ENCODE measurements at places on chromosomes 2 and 18.

DNA sequence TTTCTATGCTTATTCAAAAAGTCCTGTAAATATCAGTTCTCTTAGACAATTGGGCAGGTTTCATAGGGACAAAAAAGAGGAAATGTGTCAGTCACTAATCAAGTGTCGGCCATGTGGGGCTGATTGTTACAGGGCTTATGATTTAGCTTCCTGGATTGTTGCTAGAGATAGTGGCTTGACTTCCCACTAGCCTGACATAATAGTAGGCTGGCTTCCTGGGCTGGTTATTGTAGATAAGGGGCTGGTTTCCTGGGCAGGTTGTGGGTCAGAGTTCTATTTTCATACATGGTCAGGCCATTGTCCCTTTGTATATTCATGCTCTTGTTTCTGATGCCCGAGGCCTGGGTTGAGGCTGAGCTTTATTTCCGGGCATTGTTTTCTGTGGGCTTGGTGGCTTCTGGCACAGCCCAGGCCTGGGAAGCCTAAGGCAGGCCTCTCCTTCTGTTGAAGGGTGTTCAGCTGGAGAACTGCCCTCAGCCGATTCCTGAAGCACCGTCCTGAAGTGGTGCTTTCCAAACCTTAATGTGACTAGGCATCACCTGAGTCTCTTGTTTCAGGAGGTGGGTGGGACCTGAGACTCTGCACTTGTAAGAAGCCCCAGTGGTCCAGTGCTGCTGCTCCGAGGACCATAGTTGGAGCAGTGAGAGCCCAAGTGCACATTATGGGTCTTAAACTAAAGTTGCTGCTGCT is 37.0 kb downstream of the CD8B2 start:
- DNase-seq = no peak

DNA sequence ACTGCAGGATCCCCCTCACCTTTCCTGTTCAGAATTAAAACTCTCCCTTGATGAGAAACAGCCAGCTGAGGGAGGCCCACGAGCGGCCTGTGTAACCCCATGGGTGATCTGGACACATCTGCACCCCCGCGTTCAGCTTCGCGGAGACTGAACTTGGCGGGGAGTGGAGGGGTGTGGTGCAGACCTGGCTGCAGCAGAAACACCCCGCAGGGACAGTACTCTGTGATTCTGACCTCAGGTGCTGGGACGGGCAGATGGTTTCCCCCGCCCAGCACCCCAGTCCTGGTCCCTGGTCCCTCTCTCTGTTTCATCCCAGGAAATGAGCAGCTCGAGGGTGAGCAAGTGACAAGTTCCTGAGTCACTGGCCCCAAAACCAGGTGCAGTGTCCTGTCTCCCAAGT is 41.2 kb downstream of the GBX2 start:
- no peak for DNase-seq

GRCh38 chr2:37156857-37157714 is at the start of gene EIF2AK2:
Gene EIF2AK2 (minus strand): TSS chr2:37156980. CDS start chr2:37147806, 9,174 bp downstream.
- peak; percentile 58 for DNase-seq

DNA sequence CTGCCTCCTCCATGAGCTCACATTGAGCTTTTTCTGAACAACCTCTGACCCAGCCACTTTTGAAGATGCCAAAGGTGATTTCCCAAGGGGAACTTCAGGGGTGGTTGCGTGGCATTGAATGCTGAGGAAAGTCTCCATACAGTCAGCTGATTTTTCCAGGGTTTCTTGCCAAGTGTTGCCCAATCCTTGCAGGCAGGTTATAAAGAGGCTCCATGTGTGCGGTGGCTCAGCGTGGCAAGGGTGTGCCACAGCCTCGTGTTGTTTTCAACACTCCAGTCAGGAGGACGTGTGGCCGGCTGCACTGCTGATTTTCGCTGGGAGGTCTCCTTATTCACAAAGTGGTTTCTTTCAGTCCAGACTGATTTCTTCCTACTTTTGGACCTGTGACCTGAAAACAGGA is 81.4 kb upstream of the GATA6 start:
- DNase-seq = no peak

GRCh38 chr2:178306352-178307073 is 112.2 kb downstream of the OSBPL6 start:
- DNase-seq = no peak

DNA sequence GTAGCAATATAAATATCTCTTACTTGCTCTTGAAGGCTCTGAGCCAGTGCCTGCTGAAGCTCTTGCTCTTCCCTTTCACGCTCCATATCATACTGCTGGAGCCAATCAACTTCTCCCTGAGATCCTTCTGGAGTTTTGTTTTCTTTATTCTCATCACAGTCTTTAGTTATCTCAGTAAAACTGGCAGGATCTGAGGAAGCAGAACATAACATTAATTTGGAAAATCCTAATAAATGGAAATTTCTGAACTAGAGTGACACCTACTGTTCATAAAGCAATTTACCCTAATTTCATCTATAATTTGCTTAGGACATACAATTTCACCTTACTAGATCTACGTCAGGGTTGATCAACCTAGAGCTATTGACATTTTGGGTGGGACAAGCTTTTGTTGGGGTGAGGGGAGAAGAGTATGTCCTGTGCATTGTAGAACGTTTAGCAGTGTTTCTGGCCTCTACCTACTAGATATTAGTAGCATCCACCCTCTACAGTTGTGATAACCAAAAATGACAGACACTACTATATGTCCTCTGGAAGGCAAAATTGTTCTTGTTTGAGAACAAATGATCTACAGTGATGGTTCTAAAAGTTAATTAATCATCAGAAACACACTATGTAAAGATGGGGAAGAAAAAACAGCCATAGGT is 47.2 kb downstream of the VIL1 start:
- DNase-seq = no peak

GRCh38 chr2:179849719-179850118 is 11.7 kb downstream of the ZNF385B start:
- DNase-seq = no peak

DNA sequence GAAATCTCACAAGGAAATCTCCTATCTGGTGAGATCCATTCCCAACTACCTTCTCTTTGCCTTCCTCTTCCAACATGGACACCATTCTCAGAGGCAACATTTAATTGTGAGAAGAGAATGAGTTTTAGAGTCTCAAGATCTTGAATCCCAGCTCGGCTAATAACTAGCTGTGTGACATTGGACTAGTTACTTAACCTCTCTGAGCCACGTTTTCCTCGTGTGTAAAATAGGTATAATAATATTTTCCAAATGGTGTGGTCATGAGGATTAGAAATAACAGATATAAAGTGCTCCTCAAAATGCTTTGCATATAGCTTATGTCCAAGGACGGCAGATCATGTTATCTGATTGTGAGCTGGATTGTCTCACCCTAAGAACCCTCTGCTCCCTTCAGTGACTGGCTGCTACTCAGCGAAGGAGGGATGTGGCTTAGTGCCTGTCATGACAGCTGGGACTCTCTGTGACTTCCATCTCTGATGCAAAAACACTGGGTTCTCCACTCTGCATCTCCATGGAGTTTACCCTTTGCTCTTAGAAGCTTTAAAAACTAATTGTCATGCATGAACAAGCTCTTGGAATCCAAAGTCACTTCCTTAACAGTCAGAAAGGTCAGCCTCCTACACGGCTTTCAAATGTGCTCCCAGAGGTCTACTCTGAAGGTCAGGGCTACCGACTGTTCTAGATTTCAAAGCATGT is 38.4 kb upstream of the MRPL19 start:
- no peak for DNase-seq

DNA sequence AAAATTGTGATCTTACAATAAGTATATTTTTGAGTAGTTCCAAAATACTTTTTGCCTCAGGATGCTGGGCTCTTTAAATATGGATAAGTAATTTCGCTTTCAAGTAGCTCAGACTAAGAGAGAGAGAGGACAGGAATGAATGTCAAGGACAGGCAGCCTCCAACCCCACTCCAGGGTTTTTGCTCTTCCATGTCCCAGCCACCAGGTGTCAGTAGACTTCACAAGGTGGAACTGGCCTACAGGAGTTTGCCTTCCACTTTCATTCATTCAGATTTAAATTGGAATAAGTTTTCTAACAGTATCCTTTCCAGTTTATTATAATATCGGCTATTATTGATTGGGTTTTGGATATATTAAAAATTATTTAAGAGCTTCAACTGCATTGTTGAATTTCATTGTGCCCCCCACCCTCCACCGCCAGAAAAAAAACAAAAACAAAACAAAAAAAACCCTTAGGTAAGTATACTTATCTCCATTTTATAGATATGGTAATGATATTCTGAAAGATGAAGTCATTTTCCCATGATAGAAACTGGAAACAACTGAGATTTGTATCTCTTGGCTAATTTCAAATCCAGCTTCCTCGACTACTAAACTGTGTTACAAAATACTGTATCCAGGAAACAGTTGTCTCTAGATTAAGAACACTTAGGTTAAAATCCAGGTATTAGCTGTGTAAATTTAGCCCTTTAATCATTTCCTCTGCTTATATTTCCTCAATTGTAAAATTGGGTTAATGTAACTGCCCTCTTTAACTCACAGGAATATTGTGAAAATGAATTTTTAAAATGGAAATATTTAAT is 793.1 kb downstream of the ERBB4 start:
- peak; percentile 58 for DNase-seq

DNA sequence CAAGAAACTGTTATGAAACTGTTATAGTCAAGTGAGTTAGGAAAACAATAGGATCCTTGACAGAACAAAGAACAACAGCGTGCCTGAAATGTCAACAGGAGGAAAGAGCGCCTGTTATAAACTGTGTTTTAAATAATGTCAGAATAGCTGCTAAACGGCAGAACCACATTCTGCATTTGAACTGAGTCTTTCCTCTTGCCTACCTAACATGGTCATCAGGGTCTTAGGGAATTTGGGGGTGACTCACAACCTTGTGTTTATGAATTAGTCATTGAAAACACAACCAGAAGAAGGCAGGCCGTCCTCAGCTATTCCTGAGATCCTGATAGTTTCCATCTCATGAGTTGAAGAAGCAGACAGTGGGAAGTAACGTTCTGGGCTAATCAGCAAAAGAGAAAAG is 222.0 kb upstream of the FN1 start:
- no peak for DNase-seq

GRCh38 chr18:40431071-40431985 is 1523.7 kb upstream of the PIK3C3 start:
- no peak for DNase-seq

DNA sequence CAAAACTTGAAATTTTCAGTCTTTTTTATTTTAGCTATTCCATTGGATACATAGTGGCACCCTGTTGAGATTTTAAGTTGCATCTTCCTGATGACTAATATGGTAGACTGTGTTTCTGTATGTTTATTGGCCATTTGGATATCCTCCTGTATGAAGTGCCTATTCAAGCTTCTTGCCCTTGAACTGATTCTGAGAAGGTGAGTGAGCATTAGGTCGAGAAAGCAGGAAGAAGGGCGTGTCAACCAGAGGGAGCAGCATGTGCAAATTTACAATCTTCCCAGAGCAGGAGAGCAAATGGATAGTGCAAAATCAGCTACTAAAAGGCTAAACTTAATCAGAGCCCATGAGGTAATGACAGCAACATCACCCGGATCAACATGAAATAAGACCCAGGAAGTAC is 8.6 kb downstream of the INPP1 start:
- no peak for DNase-seq

DNA sequence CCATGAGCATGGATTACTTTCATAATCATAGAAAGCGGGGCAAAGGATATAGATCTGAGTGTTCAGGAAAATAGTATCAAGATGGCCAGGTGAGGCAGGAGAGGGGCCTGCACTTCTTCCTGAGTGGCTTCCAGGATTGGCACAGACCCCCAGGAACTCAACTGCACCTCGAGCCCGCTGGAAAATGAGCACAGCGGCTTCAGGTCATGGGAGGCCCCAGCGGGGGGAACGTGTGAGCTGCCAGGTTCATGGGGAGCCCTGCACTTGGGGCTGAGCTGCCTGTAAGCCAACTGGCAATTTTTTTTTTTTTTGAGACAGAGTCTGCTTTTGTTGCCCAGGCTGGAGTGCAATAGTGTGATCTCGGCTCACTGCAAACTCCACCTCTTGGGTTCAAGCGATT is 81.5 kb upstream of the ODC1 start:
- no peak for DNase-seq

- DNase-seq = peak; percentile 54
Measured at GRCh38 chr2:119223521-119224390, at the start of gene STEAP3. Gene STEAP3 (plus strand): TSS chr2:119223834. CDS start chr2:119231013, 7,179 bp downstream.

DNA sequence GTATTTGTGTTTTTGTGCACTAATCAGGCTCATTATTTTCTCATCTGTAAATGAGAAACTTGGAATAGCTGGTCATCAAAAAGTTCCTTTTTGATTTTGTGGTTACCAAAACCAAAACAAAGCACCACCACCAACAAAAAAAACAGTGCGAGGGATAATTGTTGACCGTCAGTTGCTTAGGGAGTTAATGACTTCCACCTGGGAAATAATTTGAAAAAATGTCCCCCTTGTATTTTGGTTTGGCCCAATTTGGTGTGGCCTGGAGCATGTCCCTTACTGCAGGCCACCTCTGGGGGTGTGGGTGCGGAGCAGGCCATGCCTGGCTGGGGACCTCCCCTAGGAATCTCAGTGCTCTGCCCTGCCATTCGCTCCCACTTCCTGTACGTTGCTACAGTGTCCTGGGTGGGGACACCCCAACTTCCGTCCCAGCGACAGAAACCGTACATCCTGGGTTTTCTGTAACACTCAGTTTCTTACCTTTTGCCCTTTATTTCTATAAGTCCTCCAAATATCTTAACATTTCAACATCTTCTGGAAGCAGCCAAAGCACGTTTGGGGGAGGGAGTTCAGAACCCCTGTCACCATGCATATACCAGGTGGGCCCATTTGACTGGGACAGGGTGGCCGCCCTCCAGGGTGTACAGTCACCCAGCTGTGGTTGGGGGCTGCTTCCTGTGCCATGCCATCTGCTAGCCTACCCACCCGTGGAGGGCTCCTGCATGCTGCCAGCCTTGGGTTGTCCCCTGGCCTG is 31.3 kb downstream of the NCK2 start:
- no peak for DNase-seq

- no peak for DNase-seq
Measured at GRCh38 chr2:38152035-38152434, 76.1 kb upstream of the CYP1B1 start.

- no peak for DNase-seq
Measured at GRCh38 chr18:47800248-47800647, 130.2 kb downstream of the SMAD2 start.

GRCh38 chr2:24659862-24660261 is 133.3 kb downstream of the PTRHD1 start:
- no peak for DNase-seq

DNA sequence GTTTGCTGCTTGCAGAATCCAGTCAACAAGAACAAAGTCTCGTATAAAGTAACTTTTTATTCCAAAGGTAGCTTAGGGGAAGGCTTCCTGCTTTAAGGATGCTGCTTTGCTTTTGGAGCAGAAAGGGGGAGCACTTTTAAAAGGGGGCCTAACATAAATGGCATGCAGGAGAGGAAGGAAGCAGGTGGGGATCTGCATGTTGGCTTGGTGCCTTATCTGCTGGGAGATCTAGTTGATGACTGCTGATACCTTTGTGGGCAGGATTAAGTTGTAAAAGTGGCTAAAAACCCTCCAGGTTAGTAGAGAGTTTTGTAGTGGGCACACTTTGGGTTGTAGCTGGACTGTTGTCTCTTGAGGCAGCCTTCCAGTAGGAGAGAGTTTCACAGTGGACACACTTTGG is 22.5 kb downstream of the UBR3 start:
- DNase-seq = no peak

GRCh38 chr2:218093879-218094278 is 24.8 kb downstream of the RUFY4 start:
- DNase-seq = no peak

- DNase-seq = no peak
Measured at GRCh38 chr2:51720826-51721225, 688.9 kb upstream of the NRXN1 start.
